ENCODE measurements at places on chromosomes 5 and 9.

DNA sequence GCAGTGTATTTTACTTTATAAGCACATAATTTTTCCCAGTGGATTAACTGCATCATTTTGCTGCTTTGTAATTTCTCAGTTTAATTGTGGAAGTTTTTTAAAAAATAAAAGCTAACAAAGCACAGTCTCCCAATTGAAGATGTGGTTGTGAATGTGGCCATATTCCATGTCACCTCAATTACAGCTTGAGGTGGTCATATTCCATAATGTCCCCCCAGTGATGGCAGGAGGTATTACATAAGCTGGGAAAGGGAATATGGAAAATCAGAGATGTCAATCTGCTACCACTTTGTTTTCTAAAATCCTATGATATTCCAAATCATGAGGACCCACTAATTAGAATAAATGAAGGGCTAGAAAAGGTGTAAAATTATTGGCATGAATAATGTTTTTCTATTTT lies 1672.0 kb upstream of the CDH9 start:
- no peak for DNase-seq

DNA sequence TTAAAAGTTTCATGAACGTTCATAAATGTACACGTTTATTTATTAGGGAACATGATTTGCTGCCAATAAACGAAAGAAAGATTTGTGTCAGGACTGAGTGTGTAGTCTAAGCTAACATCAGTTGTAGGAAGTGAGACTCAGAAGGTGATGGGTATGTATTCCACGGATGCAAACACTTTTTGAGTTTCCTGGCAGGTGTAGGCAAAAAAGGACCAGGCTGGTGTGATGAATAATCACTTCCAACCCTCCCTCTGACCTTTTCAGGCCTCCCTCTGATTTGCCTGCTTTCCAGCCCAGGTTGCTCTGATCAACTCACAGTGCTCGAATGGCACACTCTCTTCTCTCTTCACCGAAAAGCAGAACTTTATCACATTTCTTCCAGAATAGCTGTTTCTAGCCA lies 51.8 kb downstream of the BASP1 start:
- DNase-seq, result no peak

- no peak for DNase-seq
Observed at GRCh38 chr9:15416880-15417279, 5.8 kb upstream of the SNAPC3 start.

- no peak for DNase-seq
Observed at GRCh38 chr9:99144966-99145365, 40.1 kb downstream of the TGFBR1 start.

DNA sequence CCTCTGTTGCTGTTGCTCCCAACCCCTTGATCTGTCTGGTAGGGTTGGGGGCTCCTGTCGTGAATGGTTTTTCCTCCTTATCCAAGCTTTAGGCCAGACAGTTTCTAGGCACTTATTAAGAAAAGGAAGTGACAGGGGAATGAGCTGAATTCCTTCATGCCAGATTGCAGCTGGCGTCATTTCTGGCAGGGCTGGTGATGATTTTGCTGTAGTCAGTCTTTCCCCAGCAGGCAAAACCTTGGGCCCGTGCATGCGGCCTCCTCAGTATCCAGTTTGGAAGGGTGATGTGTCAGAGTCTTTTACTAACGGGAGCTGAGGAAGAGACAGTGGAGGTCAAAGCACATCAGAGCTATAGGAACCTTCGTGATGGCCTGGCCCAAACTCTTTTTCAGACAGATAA lies 58.8 kb downstream of the COL27A1 start:
- no peak for DNase-seq

DNA sequence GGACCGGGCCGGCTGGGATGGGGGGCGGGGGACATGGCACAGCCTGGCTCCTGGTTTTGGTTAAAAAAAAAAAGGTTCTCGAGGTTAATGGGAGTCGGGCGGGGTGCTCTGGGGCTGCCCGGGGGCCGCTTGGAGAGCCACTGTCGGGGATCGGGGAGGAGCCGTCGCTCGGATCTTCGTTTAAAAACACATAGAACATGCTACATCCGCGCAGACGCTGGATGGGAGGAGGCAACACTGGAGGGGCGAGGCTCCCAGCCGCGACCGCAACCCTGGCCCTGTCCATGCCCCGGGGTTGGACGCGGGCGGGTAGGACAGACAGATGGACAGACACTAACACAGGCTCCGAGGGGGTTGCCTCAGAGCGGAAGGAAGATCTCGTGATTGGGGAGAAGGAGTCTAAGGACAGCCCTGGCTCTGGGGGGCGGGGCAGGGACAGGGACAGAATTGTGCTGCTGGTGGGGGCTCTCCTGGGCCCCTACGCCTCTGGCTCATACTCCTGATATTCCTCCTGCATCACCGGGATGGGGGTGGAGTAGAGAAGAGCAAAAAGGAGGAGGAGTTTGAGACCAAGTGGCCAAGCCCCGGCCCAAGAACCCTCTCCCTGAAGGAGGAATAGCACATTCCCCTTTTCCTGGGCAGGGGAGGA lies 9.9 kb downstream of the SNCB start:
- DNase-seq, result no peak

GRCh38 chr9:7653262-7653661 lies 146.3 kb downstream of the DMAC1 start:
- no peak for DNase-seq

DNA sequence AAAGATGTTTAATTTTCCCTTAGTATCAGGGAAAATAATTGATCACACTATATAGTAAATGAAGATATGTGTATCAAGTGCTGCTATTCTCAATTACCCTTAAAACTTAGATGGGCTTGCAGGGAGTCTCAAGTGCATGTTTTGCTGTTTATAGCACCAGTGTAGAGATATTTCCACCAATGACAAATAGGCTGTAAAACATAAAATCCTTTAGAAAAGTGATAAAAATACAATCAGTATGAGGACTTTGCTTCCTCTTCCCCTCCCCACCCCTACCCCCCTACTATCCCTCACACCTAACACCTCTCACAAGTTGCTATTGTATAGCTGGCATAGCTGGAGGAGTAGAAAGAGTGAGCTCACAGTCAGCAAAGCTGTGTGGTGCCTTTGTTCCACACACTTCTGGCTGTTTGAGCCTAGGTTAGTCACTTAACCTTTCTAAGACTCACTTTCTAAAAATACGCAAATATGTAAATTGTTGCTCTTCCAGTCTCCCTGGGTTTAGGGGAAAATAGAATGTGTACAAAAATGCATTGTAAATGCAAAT lies 93.1 kb downstream of the PDE4D start:
- DNase-seq, result no peak

- peak; percentile 42 for DNase-seq
Observed at GRCh38 chr9:125407974-125408900, 146.6 kb downstream of the GAPVD1 start.

DNA sequence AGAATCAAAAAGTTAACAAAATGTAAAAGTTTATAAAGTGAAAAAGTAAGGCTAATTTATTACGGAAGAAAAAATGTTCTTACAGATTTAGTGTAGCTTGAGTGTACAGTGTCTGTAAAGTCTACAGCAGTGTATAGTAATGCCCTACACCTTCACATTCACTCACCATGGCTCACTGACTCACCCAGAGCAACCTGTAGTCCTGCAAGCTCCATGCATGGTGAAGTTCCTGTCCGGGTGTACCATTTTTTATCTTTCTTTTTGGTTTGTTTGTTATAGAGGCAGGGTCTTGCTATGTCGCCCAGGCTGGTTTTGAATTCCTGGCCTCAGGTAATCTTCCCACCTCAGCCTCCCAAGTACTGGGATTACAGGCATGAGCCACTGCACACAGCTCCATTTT lies 93.6 kb downstream of the MED27 start:
- no peak for DNase-seq

DNA sequence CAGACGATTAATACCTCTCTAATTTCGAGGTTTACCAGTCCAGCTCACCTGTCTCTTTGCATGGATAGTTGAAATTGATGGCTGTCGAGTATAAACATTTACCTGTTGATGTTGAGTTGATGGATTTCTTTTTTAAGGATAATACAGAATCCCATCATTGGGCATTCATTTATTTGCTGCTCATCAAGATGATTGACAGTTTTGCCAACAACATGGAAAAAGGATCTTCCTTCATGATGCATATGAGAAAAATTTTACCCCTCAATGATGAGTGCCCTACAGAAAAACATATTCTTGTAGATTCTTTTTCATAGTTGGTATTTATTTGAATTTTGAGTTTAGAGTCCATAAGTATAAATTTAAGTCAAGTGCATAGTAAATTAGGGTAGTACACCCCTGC lies 59.2 kb downstream of the ZCCHC7 start:
- no peak for DNase-seq

GRCh38 chr9:27353474-27354229 lies 56.7 kb upstream of the EQTN start:
- DNase-seq, result no peak

DNA sequence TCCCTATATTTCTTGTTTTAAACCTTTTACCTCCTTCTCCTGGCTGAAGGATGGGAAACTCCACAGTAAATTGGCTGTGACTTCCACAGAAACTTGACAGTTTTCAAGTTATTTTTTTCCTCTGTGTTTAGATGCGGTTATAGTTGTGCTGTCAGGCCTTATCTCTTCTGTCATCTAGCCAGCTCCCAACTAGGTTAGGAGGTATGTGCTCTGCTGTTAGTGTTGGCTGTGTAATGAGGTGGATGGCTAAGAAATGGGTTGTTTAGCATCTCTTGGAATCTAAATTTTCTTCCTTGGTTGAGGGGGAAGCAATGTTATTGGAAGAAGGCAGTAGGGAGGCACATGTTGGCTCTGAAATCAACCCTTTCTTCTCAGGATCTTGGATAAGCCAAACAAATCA lies 149.9 kb upstream of the RUSC2 start:
- no peak for DNase-seq

DNA sequence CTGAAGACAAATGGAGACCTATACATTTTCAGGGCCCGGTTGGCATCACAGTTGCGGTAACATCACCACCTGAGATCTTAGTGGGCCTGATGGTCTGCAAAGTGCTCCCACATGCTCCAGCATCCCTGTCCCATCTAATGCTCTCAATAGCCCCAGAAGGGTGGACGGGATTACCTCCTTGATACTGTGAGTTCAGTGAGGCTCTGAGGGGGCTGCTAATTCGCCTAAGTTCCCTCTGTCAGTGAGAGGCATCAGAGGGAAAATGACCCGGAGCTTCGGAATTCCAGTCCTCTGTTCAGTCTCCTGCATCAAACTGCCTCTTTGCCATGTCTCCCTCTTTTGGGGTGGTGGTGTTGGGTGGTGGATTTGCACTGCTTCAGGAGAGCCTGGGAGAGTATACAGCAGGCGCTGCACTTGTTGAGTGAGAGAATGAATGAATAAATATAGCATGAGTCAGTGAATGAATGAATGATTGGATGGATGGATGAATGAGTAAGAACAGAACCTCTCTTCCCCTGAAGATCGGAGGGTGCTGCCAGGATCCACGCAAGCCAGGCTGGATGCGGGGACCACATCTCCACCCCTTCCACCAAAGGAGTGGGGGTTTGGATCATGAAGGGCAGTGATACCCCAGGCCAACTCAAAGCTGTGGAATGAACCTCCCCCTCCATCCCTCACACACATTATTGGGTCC lies 141.0 kb downstream of the GABBR2 start:
- no peak for DNase-seq

DNA sequence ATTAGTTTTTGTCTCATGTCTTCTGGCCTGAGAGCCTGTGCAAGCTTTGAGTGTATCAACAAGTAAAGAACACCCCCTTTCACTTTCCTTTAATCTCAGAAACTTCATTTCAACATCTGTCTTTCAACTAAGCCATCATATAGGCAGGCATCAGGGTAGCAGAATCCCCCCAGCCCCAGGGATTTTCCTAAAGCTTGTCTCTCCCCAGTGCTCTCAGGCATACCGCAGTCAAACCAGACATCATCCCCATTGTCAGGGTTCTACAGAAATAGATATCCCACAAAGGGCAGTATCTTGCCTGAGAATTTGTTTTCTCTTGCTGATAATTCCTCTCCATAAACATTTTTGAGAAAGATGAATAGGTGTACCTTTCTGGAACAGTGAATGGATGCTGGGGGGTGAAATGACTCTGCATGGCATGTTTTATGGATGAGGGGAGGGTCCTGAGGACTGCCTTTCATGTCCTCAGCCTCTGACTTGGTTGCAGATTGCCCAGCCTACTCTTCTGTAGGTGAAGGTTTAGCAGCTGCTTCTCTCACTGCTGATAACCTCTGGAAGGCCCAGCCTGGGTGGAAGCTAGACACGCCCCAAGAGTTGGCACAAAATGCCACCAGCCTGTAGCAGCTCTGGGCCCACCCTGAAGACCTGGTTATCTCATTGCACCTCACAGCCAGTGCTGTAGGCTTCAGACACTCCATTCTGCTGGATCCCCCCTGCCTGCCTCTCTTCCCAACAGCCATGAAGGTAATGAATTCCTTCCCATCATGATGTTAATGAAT lies 20.5 kb upstream of the SHB start:
- no peak for DNase-seq

- DNase-seq, result no peak
Observed at GRCh38 chr5:308672-309271, 12.7 kb upstream of the AHRR start.

- DNase-seq, result no peak
Observed at GRCh38 chr9:128091144-128091543, 23.1 kb downstream of the SLC25A25 start.

- DNase-seq, result no peak
Observed at GRCh38 chr5:148511810-148512347, 128.1 kb downstream of the FBXO38 start.
